Aorta (tissue), 5 donors: ENCODE measurements at places on chromosomes 3 and 15. TPM values are rescaled to one million over a fixed set of nuclear protein-coding genes. Genes with fewer than 3 reads are reported as not detected.

Gene TRNT1
- total RNA-seq, result 25.8 TPM

Gene DLL4
- total RNA-seq, result 28.4 TPM

Gene CHL1
- total RNA-seq, result 7.0 TPM

Gene PRR23B
- total RNA-seq, result not detected

Gene FGD5
- total RNA-seq, result 36.2 TPM

Gene BFSP2
- not detected for total RNA-seq

Gene FSIP1
- 1.2 TPM for total RNA-seq

Gene CLDN11
- total RNA-seq, result 5.1 TPM

Gene KIAA1143
- 33.0 TPM for total RNA-seq

Gene TRIM42
- total RNA-seq, result not detected

Gene PFN2
- 115 TPM for total RNA-seq

Gene OSBPL10
- total RNA-seq, result 47.9 TPM

Gene IL12A
- 0.57 TPM for total RNA-seq

DNA sequence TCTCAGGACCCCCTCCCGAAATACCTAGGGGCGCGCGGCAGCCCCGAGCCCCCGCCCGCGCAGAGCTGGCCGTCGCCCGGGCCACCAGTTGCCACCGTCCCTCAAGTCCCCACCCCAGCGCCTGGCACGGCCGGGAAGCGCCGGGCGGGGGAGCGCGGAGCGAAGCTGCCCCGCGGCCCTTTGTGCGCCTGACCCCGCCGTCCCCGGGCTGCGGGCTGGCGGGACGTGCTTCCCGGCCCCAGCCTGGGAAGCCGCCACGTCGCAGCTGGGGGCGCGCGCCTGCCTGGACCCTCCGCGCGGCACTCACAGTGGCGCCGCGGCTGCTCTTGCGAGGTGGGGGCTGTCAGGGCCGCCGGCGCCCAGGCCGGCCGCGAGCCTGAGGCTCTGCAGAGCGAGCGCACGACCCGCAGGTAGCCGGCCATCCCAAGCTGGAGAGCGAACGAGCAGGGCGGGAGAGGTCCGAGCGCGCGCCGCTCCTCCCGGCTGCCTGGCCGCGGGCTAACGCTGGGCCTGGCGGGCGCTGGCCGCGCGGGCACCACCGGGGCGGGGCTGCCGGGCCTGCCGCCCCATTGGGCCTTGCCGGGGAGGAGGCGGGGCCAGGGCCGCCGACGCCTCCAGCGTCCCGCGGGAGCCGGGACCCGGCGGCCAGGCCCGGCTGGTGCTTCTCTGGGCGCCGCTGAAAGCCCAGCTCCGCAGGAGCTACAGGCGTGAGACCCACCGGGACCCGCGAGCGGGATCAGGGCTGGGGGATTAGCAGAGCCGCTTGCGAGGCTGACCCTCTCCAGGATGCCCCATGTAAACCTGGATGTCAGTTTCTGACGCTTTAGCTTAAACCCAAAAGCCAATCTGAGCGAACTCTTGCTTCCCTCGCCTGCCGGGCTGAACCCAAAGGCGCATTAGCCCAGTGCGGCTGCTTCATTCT lies at the start of gene IDH2:
IDH2 (minus strand) TSS at position 500 of the 922 bp plus-strand sequence; CDS start at position 422, 78 bp downstream.
- DNase-seq, result peak; percentile 92

- DNase-seq, result no peak
These were observed 56.1 kb upstream of the RNF7 start for GRCh38 chr3:141682007-141682406.

GRCh38 chr3:8713901-8714759 lies 19.5 kb upstream of the CAV3 start:
- no peak for DNase-seq

- no peak for DNase-seq
These were observed 173.5 kb downstream of the LPP start for GRCh38 chr3:188327433-188327832.

GRCh38 chr3:38382506-38383080 lies 36.0 kb downstream of the XYLB start:
- no peak for DNase-seq

- peak; percentile 74 for DNase-seq
These were observed 60.5 kb downstream of the GLDN start for GRCh38 chr15:51401872-51402517.

DNA sequence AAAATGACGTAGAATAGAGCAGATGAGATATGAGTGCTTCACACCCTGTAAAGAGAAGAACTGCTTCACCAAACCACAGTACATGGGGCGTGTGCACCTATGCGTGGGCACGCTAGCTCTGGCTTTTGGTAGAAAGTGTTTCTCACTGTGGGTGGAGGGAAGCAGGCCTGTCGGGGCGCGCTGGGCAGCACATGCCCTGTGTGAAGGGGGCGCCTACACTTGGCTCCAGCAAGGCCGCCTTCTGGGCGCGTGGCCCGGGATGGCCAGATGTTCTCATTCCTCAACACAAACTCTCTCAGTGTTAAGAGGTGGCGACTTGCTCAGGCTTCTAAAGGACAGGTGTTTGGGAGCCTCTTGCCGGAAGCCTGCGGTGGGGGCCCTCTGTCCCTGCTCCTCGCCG lies 90.0 kb downstream of the FBLN2 start:
- DNase-seq, result no peak

- no peak for DNase-seq
These were observed 31.6 kb downstream of the TAMM41 start for GRCh38 chr3:11815111-11815510.

DNA sequence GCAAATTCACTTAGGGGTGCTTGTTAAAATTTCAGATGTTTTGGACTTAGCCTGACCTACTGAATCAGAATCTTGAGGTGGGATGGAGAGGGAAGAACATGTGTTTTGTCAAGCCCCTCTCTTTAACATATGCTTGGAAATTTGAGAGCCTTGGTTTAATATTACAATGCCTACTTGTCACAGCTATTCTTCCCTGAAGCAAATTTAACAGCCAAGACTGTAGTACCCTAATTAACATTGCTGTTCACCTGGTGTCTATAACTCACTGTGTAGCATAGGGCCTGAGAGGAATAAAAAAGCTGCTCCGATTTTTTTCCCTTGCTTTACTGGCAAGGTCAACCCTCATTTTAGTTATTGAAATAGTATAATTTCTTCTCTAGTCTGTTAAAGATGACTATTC lies 880.1 kb downstream of the CADM2 start:
- DNase-seq, result no peak

DNA sequence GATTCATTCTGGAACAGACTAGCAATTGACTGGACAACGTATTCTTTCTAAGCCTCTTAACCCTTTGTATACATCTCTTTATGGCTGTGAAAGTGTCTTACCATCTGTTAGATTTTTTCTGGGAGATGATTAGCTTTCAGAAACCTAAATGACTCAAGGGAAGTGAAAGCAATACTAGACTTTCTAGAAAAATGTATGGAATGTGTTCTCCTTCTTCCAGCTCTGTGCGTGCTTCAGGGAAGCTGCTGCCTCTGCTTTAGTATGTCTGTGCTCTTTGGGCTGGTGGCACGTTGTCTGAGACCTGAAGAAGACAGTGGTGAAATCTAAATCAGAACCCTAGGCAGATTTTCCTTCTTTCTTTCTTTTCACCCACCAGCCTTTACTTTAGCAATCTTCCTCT lies 89.5 kb downstream of the ITPR1 start:
- no peak for DNase-seq

DNA sequence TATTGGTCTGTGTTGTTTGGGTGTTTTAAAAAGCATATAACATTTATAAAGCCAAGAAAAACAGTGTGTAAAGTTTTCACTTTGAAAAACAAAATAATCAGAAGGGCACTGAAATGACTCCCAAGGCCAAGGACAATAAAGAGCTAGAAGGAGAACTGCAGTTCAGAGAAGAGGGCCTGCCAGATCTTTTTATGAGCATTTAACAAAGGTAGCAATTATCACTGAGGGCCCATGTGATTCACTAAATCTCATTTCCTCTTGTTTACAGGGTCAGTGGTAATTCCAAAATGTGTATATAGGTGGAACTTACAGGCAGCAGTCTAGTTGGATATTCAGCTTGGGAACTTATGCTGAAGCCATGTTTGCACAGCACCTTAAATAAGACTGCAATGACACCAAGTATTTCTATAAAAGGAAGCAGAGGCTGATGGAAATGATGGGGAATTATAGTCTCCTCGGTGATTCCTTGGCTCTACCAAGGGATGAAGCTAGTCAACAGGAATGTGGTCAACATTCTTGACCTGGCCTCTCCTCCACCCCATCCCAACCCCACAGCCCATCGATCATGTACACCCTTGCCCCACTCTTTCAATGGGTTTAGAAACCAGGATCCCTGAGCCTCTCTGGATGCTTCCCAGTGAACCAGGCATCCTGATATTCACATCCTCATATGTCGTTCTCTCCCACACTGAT lies 54.4 kb upstream of the THUMPD3 start:
- DNase-seq, result no peak

- DNase-seq, result peak; percentile 86
These were observed 14.2 kb downstream of the CIB1 start for GRCh38 chr15:90219421-90220141.

GRCh38 chr3:178707311-178708031 lies 171.2 kb downstream of the KCNMB2 start:
- no peak for DNase-seq

GRCh38 chr3:112598731-112599130 lies 36.9 kb downstream of the SLC35A5 start:
- no peak for DNase-seq

DNA sequence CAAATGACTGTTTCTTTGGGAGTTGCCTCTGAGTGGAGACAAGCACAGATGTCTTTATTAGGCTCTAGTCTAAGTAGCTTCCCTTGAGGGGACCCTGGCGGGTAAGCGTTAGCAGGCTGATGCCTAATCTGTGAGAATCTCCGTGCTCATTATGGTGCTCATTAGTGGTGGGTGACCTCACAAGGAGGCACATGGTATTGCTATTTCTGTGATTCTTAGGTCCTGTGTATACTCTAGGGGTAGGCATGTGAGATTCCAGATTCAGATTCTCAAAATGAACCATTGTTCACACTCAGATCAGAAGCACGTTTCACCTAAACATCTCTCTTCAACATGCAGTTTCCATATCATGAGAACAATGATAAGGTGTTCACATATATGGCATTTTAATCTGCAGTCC lies 809.7 kb downstream of the NR2F2 start:
- no peak for DNase-seq

DNA sequence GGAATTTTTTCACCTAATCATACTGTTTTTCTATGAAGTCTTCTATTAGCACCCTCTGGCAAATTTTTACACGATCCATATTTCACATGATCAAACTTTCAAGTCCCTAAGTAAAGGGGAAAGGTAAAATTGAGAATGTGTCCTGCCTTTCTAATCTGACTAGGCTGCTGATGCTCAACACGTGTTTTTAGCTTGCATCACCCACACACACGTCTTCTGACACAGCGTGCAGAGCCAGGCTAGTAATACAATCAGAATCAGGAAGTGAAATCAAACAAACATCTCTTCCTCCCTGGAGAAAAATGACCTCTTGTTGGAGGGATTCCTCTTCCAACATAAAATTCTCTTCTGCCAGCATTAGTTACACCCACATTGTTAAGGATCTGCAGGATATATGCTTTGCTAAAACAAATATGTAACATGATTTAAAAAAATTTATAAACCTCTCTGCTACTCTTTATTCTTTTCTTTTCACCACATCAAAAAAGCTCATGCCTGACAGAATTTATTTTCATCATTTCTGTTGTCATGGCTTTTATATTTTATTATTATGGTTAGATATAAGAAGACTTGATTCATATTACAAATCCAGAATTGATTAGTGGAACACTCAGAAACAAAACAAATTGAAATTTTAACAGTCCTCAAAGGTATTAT lies 122.4 kb downstream of the RAP2B start:
- DNase-seq, result no peak

DNA sequence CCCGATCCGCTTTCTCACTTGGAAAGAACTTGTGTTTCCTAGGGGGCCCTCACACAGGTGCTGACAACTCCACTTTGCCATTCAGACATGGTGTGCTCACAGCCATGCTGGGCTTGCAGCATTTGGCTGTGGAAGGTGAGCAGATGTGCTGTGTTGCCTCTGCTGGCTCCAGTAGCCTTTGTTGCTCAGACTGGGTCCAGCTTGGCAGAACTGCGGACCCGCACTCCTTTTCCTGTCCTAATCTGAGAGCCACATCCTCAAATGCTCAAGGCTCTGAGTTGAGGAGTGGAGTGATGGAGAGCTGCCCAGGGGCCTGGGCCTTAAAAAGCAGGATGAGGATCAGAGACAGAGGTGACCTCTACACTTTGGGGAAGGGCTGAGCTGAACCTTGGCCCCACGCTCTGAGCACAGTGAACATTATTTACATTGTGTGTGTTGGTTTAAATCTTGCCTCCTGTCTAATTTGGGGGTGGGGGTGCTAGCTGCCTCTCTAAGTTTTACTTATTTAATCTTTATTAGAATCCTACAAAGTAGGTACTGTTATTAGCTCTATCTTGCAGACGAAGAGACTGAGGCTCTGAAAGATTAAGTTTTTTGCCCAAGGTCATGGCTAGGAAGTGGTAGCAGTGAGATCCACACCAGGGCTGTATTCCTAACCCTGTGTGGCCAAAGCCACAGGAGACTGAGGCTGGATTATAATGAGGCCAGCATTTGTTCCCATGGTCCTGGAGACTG lies 17.2 kb downstream of the ACOX2 start:
- no peak for DNase-seq

DNA sequence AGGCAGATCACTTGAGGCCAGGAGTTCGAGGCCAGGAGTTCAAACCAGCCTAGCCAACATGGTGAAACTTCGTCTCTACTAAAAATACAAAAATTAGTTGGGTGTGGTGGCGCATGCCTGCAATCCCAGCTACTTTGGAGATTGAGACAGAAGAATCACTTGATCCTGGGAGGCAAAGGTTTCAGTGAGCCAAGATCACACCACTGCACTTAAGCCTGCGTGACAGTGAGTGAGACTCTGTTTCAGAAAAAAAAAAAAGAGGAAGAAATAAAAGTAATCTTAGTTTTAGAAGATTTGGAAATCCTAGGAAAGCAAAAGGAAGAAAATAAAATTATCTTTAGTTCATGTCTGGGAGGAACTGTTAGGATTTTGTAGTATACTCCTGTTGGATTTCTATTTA lies 77.2 kb downstream of the IL12A start:
- DNase-seq, result no peak

GRCh38 chr15:68054628-68055223 lies 611 bp downstream of the PIAS1 start:
- peak; percentile 87 for DNase-seq

DNA sequence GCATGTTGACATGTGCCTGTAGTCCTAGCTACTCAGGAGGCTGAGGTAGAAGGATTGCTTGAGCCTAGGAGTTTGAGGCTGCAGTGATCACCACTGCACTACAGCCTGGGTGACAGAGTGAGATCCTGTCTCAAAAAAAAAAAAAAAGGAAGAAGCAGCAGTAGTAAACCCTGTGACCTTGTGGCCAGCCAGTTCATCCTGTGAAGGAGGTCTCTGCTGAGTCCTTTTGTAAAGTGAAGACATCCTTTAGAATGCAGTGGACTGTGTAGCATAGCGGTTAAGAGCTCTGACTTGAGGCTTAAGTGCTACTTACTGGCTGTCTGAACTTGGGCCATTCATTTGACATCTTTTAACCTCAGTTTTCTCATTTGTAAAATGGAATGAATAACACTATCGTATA lies 8.3 kb downstream of the EXOSC7 start:
- no peak for DNase-seq

GRCh38 chr3:106183762-106184391 lies 315.1 kb upstream of the CBLB start:
- no peak for DNase-seq
